ENCODE measurements at places on chromosomes 13 and 19. TPM values are rescaled to one million over a fixed set of nuclear protein-coding genes. Genes with fewer than 3 reads are reported as not detected.

GRCh38 chr19:4638317-4638716, 999 bp upstream of the TNFAIP8L1 start:
- peak; percentile 37 for DNase-seq

DNA sequence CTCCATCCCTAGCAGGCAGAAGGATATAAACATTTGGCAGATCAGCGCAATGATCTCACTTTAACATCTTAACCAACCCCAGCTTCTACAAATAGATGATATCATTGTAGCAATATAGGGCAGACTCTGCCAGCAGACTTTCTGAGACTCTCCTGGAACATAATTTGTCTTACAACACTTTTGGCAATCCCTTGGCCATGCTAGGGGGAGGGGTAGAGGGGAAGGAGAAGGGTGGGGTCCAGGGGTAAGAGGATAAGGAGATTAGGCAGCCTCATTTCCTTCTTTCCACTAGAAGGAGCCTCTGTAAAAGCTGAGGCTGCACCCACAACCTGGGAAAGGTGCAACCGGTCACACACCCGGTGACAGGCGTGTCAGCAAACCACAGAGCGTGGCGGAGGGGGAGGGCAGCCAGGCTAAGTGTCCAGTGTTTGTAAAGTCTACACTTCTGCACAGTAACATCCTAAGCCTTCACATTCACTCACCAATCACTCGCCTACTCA, 8.7 kb upstream of the UBAC2 start:
- DNase-seq = peak; percentile 92

DNA sequence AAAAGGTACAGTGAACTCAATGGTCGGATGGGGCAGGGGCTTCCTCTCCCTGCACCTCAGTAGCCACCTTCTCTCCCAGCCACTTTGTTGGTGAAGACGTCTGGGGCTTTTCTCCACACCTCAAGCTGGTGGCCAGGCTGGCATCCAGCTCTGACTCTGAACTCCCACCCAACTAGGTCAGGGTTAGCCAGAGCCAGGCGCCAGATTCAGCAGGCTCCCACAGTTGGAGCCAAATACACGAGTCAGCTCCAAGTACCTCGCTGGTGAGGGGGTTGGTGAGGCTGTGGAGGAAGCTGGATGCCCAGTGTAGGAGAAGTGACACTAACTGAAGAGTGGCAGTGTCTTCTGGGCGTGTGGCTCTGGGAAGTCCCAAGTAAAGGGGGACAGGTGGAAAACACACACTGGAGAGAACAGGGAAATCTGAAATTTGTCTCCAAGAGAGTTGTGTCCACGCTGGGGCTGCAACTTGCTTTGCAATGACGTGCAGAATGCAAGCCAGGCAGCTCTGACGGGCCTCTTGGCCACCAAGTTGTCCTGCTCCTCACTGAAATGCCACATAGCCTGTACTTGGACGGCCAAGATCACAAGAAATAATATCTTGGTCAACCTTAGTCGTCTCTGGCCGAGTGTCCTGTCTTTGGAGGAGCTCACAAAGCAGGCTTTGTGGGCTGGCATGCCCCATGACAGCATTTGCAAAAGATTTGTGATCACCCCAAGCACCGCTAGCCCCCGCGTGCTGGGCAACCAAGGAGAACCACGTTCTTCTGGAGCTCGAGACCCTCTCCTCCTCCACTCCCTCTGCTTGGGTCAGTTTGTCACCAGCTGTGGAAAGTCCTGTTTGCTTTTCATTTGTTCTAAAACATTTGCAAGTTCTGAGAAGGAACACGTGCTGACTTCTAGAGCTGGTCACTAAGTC, 18.1 kb downstream of the SLC7A1 start:
- no peak for DNase-seq

DNA sequence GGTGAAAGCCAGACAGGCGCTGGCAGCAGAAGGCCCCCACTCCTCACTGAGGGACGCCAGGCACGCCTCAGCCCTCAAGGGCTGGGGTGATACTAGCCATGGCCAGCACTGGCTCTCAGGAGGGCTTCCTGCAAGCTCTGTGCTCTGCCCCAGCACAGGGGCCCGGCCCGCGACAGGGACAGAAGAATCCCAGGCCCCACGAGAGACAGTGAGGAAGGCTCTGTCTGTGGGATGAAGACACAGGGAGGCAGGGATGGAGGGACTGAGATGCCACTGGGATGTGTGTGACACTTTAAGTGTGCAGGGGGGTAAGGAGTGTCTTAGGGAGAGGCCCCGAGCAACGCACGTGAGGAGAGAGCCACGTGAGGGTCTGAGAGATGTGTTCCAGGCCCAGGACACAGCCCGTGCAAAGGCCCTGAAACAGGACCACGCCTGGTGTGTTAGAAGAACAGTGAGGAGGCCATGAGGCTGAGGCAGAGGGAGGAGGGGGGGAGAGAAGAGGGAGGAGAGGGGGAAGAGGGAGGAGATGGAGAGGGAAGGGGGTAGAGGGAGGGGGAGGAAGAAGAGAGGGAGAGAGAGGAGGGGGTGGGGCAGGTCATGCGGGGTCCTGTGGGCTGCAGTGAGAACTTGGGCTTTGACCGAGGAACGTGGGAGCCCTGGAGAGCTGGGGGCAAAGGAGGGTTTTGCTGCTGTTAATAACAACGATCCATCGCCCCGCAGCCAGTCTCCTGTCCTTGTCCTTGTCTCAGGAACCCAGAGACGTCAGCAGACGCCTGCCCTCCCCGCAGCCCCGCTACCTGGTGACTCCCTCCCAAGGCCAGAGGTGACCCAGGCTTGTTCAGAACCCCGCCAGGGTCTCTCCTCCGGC, 7.2 kb downstream of the RPL36 start:
- no peak for DNase-seq

DNA sequence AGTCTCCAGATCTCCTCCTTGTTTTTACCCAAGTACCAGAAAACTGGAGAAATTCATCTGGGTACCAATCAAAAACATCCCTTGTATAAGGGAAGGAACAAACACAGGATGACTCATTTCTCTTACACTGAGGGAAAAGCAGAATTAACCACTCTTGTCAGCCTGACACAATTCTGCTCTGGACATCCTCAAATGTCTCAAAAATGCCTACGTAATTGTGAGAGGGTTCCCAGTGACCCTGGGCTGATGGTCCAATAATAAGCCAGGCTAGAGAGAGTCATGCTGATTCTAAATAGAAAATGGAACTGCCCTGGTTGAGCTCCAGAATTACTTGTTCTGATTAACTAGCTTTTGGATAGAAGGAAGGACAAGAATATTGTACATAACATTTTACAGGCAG, 14.5 kb downstream of the ZNF708 start:
- no peak for DNase-seq

- no peak for DNase-seq
Measured at GRCh38 chr13:47594833-47595232, 406.2 kb downstream of the SUCLA2 start.

Gene ZNF14
- total RNA-seq = 20.4 TPM

DNA sequence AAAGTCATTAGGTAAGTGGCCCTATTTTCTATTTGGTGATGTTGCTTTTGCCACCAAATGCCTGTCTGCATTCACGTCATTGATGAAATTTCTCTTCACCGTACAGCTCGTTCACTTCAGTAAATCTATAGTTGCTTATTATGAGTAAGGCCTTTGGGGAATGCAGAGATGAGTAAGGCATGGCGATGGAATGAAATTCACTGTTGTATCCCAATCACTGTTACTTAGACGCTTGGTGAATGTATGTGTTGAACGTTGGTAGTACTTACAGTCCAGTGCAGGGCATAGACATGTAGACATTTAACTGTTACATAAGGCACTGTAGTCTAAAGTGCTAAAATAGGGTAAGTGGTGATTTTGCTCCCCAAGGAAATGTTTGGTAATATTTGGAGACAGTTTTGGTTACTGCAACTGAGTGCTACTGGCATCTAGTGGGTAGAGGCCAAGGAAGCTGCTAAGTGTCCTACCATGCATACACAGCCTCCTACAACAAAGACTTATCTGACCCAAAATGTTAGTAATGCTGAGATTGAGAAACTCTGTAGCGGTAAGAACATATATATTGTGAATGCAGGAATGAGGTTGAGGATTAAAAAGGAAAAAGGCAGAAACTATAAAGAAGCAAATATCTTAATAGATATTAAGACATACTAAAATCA, 5.8 kb downstream of the AKAP11 start:
- no peak for DNase-seq

GRCh38 chr19:40613690-40614621, 12.8 kb downstream of the LTBP4 start:
- DNase-seq = peak; percentile 89

- no peak for DNase-seq
Measured at GRCh38 chr13:73714522-73714921, 419.7 kb downstream of the KLF12 start.

Gene MYH14
- total RNA-seq = 207 TPM

DNA sequence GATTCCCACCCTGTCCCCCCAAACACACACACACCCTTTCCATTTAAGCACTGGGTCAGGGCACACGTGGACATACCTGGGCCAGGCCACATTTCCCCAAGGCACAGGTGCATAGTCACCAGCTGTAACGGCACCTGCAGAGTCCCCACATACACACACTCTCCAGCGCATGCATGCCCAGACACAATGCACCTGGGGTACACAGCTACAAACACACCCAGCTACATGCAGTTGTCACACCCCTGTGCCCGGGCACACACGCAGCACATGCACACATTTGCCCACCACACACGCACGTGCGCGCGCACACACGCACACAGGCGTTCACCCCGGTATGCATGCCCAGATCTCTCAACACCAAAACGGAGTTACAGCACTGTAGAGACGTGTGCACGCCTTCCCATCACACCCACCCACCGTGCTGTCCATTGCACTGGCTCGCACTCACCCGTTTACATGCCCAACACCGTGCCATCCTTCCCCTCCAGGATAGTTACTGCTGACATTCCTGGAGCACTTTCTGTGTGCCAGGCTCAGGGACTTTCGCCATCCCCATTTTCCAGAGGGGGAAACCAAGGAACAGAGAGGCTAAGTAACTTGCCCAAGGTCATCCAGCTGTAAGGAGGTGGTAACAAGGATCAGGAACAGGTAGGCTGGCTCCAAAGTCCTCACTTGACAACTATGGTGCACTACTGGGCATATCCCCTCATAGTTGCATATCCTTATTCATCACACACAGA, 749 bp upstream of the SHANK1 start:
- DNase-seq = no peak

DNA sequence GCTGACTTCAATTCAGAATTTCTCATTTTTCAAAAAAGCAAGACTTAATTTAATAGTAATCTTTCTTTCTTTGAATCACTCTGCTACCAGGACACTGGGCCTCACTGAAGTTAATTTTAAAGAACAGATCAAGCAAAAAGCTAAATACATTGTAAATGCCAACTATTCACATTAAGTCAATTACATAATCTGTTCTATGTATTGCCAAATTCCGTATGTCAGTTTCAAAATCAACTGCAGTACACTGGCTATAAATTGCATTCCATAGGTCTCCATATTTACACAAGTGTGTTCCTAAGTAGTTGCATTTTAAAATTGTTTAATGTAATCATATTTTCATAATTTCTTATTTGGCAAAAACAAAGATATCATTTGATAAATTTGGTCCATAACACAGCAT, 10.1 kb downstream of the FOXO1 start:
- DNase-seq = no peak

DNA sequence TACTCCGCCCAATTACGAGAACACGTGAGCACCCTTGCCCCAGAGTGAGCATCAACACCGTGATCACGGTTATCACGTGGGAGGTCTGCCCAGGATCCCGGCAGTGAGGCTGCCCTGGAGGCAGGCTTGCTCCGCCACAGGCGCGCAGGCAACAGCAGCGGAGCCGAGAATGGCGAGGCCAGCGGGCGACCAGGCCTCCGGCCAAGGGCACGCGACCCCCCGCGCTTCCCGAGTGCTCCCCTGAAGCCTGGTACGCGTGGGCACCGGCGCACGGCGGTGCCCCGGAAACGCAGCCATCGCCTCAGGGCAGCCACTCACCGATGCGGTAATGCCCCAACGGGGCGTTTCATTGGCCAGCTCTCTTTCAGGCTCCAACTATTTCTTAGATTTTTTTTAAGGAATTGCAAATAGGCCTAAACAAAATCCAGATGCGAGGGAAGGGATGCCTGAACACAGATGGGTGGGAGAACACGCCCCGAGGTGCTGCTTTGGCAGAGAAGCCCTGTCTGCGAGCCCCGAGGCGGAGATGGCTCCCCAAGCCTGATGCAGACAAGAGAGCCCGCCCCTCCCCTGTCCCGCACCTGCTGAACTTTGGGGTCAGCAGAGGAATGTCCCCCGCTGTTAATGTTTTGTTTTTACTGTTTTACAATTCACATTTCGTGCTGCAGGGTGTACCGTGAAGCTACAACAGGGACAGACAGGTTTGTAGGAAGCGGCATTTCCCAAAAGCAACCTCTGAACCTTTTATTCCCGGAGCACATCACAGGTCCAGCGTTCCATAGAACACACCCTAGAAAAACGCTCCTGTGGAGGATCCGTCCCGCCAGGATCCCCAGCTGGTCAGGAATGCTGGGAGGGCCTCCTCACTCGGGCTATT, 132.7 kb downstream of the ZDHHC20 start:
- DNase-seq = peak; percentile 29

DNA sequence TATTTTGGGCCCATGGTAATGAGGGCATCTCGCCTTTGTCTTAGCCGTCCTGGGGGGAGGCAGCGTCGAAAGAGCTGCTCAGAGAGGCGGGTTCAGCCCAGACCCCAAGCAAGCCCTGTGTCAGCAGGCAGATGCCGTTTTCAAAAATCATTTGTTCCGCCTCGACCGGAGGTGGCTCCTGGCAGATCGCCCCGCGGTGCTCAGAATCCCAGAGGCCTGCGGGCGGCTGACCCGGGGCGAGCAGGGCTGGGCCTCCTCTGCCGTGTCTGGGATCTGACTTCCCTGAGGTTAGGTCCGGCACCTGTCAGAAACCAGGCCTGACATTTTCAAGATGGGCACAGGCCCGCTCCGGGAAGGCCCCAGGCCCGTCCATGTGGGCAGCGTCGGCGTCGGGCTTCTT, 36.1 kb downstream of the CRTC1 start:
- DNase-seq = no peak

DNA sequence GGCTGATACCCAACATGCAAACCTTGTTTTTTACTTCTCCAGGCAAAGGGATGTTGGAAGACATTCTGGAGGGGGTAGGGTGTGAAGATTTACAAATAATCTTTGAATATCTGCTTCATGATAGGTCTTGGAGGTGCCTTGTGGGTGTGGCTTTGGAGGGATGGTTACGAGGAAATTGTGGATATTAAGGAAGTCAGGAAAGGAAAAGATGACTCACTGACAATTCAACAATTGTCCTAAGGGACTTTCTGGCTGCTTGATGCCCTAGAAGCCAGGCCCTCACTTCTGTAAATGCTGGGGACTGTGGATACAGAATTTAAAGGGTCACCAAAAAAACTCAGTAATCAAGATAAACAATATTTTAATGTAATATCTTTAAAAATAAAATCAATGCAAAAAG, 37.4 kb upstream of the ZNF527 start:
- no peak for DNase-seq
